ENCODE measurements at places on chromosomes 2 and 18.

GRCh38 chr2:220181165-220181564 is 553.7 kb downstream of the SLC4A3 start:
- no peak for DNase-seq

- DNase-seq: no peak
Observed at GRCh38 chr18:28164771-28165483, 12.0 kb downstream of the CDH2 start.

GRCh38 chr2:184859187-184859586 is 260.9 kb downstream of the ZNF804A start:
- DNase-seq: no peak

DNA sequence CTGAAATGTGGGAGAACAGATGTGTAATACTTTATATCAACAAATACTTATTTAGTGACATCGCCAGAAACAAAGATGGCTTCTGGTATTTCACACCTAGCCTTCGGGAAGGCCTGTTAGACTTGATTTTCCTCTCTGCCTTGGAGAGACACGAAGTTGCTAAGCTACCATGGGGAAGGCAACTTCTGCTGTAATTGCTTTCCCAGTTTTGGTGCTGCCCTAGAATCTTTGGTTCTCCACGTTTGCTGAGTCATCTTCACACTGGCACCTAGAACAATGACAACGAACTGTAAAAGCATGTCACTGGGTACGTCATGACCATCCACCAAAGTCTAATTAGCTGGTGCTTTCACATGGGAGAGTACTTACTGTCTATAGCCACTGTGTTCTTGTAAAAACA is 58.7 kb upstream of the ACTR3 start:
- no peak for DNase-seq

DNA sequence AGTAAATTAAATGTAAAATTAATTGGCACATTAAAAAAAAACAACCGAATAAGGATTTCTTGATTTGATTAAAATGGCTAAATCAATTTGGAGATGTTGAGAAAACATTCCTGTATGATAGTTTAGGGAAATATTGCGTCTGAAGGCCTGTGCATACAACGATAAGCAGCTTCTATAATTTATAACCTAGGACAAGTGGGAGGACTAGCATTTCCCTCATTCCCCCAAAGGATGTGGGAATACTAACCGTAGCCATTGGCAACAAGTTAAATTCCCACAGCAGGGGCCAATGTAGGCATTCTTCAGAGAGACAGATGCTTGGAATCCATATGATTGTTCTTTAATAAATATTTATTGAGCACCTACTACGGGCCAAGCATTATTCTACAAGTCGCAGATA is 134.5 kb downstream of the NYAP2 start:
- no peak for DNase-seq

DNA sequence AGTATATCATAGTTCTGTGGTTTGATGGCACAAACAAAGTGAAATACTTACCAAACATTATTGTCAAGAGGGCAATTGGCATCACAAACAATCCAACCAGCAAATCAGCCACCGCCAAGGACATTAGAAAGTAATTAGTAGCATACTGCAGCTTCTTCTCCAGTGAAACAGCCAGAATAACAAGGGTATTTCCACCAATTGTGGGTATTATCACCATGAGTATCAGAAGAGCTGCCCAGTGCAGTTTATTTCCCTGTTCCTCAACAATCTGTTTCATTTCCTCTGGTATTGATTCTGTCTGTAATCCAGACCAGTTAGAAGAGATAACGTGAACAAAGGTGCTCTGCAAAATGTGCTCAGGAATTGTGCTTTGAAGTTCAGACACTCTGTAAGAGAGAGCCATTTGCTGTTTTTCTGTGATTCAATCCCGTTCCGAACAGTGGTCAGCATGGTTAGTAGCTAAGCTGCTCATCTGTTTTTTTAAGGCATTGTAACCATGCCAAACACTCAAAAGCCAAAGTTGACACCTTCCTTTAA is 1.4 kb downstream of the HTR2B start:
- no peak for DNase-seq

GRCh38 chr18:44961288-44961995 is 280.8 kb downstream of the SETBP1 start:
- no peak for DNase-seq

- DNase-seq: no peak
Observed at GRCh38 chr2:68428746-68429145, 38.3 kb downstream of the FBXO48 start.

- no peak for DNase-seq
Observed at GRCh38 chr18:48017635-48018034, 87.2 kb upstream of the SMAD2 start.
